ENCODE measurements at places on chromosomes 5 and 9.

DNA sequence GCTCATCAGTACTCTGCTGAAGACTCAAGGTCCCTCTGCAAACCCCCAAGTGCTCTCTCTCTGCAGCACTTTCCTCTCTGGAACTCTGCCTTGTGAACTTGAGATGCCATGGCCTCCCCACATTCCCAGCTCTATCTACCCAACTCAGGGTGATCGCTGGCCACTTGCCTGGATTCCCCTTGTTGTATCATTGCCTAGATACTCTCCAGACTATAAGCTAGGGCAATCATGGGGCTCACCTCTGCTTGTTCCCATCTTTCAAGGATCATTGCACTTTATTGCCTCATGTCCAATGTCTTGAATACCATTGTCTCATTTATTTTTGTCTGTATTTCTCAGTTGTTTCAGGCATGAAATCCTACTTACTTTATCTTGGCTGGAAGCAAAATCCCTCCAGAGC, 144.1 kb downstream of the PLPPR1 start:
- no peak for DNase-seq

- peak; percentile 19 for DNase-seq
Observed at GRCh38 chr5:963673-964531, 44.7 kb upstream of the NKD2 start.

GRCh38 chr5:105812304-105812703, 1858.4 kb downstream of the EFNA5 start:
- no peak for DNase-seq

GRCh38 chr5:102654559-102655349, 100.4 kb upstream of the PAM start:
- DNase-seq: no peak

- no peak for DNase-seq
Observed at GRCh38 chr5:82603033-82603987, 325.2 kb upstream of the RPS23 start.

DNA sequence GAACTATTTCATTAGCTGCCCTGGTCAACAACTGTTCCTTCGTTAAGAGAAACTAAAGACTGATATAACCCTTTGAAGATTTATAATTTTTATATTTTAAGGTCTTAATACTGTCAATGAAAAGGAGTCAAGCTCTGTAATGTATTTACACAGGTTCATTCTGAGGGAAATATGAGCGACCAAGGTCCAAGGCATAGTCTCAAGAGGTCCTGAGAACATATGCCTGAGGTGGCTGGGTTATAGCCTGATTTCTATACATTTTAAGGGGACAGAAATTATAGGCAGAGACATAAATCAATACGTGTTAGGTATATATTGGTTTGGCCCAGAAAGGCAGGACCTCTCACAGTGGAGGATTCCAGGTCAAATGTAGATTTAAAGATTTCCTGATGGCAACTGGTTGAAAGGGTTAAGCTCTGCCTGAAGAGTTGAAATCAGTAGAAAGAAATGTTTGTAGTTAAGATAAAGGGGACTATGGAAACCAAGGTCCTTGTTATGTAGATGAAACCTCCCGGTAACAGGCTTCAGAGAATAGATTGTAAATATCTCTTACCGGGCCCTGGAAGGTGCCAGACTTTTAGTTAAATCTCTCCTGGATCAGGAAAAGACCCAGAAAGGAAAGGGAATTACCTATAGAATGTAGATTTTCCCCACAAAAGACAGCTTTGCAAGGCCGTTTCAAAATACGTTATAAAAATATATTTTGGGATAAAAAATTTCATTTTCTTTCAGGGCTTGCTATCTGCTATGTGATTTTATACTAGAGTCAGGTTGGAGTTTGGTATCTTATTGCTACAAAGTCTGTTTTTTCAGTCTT, 107.3 kb upstream of the PRLR start:
- no peak for DNase-seq

DNA sequence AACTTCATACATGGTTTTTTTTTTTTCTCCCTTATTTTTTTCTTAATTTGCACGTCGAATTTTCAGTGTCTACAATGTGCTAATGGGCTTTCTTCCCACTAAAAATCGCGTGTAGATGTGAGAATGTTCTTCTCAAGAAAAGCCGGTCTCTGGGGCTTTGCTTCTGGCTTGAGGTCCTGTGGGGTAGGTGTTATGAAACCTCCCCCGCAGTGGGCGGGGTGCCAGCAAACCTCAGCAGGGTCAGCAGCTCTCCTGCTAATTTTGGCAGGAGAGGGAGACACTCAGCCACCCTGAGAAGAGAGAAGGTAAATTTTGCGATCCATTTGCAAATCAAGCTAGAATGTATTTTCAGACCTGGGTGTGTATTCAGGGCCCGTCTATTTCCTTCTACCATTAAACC, 59.9 kb downstream of the NPR3 start:
- no peak for DNase-seq

- no peak for DNase-seq
Observed at GRCh38 chr5:122713041-122713440, 61.8 kb upstream of the SNX2 start.

GRCh38 chr5:132504746-132505145, 14.2 kb upstream of the IRF1 start:
- no peak for DNase-seq

DNA sequence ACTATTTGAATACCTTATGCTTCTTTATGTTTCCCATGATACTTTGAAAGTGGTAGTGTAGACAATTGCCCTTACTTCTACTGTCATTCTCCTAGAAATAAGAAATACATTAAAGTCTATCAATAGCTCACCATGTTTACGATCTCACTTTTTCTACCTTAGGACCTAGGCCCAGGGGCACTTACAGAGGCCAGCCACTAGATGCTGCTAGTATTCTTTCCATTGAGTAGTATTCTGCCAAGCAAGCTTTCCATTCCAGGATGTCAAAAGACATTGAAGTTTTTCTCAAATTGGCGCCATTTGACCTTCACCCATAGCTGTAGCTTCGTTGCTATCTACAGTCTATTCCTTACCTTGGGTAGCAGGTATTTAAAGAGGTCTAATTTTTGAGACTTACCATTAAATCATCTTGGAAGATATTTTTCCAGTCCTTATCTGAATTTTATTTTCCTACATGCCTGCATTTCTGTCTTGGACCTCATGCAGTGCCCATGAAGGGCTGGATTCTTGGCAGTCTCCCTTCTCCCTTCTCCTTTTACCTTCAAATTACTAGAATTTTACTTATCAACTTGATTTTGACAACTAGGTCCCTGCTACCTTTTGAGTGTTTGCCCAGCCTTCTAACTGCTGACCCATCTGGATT, 246.0 kb upstream of the NUDT12 start:
- DNase-seq: no peak

- no peak for DNase-seq
Observed at GRCh38 chr9:21789541-21790037, 12.8 kb upstream of the MTAP start.

- DNase-seq: no peak
Observed at GRCh38 chr5:57488215-57488955, 5.8 kb upstream of the ACTBL2 start.

DNA sequence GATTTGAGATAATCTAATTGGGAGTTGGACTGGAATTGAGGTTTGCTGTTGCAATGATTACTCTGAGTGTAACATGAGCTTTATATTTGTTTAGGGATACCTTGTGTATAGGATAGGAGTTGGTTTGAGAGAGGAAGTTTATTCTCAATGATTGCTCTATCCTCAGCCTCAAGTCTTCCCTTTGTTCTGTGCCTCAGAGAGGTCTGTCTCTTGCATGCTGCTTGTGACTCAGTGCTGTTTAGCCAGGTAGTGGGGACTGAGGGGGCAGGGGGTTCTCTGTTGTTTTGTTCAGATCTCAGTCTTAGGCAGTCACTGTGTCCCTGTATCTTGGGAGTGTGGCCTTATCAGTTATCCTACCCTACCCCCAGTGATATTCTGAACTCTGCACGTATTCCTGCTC, 192.1 kb downstream of the SPATA31D1 start:
- no peak for DNase-seq

GRCh38 chr9:134442486-134443173, 116.4 kb downstream of the RXRA start:
- no peak for DNase-seq

DNA sequence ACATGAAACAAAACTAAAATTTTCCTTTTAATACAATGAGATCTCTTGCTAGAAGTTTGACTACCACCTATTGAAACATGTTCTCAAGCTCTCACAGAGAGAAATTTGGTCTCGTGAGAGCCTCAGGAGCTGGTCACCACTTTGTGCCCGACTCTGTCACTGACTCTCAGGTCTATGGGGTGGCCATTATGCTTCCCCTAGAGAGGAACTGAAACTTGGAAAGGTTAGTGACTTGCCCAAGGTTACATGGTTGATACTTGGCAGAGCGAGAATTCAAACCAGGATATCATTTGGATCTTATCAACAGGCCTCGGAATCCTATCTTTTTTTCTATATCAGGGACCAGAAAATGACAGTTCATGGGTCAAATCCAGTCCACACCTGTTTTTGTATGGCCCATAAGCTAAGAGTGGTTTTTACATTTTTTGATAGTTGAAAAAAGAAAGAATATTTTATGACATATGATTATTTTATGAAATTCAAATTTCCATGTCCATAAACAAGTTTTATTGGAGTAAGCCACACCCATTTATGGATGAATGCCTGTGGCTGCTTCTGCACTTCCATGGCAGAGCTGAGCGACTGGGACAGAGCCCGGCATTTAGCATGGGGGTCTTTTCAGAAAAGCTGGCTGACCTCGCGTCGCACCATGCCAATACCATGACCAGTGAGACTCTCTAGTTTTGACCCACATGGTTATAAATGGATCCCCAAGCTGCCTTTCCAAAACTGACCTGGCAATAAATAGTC, 44.8 kb upstream of the EQTN start:
- DNase-seq: no peak

- DNase-seq: no peak
Observed at GRCh38 chr5:130137681-130138080, 233.4 kb downstream of the CHSY3 start.

- DNase-seq: no peak
Observed at GRCh38 chr9:5278486-5278885, 26.0 kb downstream of the RLN2 start.

- no peak for DNase-seq
Observed at GRCh38 chr9:6449645-6450044, 36.6 kb downstream of the UHRF2 start.

DNA sequence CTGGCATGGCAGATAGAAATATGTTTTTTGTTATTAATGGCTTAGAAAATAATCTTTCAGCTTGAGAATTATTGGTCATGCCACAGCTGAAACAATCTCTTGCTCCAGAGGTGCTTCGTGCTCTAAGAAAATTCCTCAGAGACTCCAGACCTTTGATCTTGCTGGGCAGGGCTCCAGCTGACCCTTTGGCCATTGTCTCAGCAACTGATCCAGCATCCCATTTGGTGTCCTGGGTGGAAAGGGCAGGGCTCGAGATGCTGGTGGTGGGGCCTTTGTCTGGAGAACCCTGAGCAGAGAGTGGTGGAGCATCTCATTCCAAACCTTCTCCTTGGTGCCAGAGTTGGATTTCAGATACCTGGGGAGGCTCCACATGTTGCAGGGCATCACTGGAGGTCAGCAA, 43.2 kb upstream of the PIK3R1 start:
- DNase-seq: no peak

GRCh38 chr5:59328709-59329296, 564.7 kb downstream of the PDE4D start:
- DNase-seq: no peak

DNA sequence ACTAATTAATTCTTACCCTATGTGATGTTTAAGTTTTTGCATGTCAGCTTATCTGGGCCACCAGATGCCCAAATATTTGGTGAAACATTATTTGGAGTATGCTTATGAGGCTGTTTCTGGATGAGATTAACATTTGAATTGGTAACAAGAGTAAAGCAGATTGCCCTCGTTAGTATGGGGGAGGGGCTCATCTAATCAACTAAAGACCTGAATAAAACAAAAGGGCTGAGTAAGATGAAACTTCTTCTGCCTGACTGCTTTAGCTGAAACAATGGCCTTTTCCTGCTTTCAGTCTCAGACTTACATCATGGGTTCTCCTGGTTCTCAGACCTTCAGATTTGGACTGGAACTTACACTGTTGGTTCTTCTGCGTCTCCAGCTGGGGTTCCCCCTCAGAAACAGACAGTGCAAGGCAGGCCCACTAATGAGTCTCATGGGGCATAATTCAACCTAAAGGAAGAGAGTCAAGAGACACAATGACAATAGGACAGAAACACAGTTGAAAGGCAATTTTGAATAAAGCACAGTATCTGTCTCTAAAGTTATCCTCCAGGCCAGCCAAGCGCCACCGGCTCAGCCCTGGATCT, 288.4 kb downstream of the CAAP1 start:
- DNase-seq: no peak

GRCh38 chr9:134347996-134348395, 21.7 kb downstream of the RXRA start:
- no peak for DNase-seq

DNA sequence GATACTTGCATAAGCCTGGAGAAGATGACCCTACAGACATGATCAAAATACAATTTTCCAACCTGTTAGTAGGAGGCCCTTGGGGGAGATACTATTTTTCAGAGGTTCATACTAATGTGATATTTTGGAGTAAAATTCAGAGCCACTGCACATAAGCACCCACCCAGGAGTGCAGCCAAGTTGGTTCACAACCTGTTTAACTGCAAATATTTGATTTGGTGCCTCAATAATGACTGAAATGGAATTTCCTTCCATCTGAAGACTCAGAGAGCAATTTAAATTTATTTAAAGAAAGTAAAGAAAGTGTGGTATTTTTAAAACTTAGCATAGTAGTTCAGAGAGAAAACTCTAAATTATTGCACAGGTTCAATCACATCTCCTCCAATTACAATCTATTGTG, 77.5 kb upstream of the FBN2 start:
- DNase-seq: no peak

DNA sequence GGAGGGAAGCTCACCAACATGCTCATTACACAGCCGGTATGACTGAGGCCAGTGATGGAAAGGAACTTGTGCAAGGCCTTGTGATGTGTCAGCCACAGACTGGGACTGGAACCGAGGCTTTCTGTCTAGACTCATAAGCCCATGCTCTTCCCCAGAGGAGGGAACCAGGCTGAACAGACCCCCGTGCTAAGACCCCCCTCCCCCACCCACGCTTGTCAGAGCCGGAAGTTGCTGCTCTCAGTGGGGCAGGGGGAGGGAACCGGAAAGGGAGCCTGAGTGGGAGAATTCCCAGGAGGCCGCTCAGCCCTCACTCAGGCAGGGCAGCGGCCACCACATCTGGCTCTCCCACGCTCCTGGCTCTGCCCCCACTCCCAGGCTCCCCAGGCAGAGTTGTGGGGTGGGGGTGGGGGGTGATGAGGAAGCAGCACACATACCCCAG, 4.1 kb upstream of the PDGFRB start:
- no peak for DNase-seq

- DNase-seq: no peak
Observed at GRCh38 chr5:27814983-27815382, 776.6 kb upstream of the CDH9 start.

GRCh38 chr5:57549566-57549965, 67.0 kb upstream of the ACTBL2 start:
- DNase-seq: no peak

DNA sequence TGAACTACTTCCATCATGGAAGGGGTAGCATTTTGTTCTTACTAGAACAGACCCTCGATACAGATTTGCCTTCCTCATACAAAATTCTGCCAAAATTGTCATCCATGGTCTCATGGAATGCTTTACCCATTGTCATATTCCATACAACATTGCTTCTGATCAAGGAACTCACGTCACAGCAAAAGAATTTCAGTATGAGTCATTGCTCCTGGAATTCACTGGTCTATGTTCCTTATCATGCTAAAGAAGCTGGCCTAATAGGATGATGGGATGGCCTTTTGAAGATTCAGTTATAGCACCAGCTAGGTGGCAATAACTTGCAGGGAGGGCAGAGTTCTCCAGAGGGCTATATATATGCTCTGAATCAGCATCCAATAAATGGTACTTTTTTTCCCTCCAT, 18.2 kb upstream of the FNIP1 start:
- DNase-seq: no peak

GRCh38 chr9:68427216-68427977, 71.0 kb downstream of the PGM5 start:
- DNase-seq: no peak

All from stimulated activated CD4-positive, alpha-beta T cell treated with anti-CD3 and anti-CD28 coated beads, Interleukin-2, amount 100 ng/mL, for 48 hours (primary cell).